Ecto neural progenitor cell (in vitro differentiated cells): ENCODE measurements at places on chromosomes 12 and 14.
A peak's percentile ranks its signal among the peaks of the same experiment; 100 is the strongest.

DNA sequence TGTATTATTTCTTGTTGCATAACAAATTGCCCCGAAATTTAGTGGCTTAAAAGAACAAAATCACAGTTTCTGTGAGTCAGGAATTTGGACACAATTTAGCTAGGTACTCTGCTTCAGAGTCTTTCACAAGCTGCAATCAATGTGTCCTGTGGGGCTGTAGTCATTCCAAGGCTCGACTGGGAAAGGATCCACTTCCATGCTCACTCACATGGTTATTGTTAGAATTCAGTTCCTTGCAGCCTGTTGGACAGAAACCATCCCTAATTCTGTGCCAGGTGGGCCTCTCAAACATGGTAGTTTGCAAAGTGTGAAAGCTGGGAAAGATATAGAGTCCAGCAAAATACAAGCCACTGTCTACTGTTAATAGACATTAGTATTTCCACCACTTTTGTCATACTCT lies 59.7 kb upstream of the ARID2 start:
- no peak for DNase-seq

- DNase-seq, result no peak
Observed at GRCh38 chr14:76195003-76195402, 43.3 kb downstream of the GPATCH2L start.

DNA sequence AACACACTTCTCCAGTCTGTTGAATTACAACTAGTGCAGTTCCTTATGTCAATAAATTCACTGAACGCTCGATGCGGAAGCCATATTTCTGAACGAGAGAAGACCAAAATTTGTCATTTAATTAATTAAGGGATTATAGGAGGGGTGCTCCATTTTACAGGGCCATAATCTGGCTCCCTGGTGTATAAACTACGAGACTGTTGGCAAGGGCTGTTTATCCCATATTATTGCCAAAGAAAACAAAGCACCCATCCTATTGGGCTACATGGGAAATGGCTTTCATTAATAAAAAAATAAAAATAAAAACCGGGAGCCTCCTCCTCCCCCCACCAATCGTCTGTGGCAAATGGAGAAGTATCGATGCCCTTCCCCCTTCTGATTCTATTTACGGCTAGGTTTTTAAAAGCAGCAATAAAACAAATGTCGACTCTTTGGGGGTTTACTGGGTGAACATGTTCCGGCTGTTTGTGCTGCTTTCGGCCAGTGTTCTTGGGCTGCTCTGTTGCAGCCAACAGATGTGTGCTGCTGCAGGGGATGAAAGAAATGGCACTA lies 24.8 kb downstream of the ATF7 start:
- no peak for DNase-seq

DNA sequence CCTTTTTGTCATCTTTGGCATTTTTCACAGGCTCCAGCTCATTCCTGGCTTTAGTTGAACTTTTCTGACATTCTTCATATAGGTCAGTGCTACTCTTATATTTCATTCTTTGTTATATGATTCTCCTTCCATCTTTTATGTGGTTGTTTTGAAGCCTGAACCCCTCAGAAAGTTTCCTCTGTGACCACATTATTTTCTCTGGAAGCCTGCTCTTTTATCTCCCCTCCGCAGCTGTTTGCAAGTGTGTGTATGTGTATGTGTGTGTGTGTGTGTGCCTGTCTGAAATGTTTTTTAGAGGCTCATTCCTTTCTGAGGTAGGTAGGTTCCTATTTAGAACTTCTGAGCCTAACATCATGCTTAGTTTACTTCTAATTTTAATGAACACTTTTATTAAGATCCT lies 47.6 kb downstream of the ANO4 start:
- no peak for DNase-seq

DNA sequence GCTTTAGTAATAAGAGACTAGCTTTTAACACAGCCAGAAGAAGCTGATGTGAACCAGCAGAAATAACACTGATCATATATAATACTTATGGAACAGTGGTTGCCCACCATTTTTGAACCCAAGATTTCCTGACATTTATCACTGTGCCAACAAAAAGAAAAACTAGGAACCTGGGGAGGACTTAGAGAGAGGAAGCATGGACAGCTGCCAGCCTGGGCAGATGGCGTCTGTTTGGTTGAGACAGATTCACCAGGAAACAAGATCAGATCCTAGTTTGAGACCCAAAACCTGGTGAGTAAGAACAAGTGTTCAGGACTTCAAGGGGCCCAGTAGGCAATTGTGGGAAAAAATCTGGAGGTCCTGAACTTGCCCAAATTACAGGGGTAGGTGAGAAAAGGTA lies 95.3 kb downstream of the BICD1 start:
- DNase-seq, result no peak

DNA sequence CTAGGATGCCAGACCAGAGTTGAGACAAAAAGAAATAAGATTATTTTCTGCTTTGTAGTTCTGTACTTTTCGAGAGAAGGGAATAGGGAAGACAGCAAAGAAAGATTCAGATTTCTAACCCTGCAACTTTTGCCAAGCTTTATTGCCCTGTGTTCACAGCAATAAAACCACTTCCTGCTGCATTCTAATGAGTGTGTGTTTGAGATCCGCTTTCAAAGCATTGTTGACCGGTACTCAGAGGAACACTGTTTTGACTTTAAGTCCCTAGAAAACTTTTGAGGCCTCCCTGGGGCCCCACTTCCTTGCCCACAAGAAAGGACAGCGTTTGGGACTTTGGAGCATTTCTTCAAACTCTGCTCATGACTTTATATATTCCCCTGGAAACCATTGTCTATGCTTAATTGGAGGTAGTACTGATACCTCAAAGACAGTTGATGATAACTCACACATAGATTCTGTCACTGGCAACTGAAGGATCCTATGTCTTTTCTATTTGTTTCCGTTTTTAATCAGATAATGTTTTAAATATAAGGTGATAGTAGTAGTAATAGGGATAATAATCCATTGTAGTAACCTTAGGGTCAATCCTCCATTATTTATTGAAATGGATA lies 1.3 kb downstream of the RNASE6 start:
- DNase-seq, result no peak

GRCh38 chr14:68318828-68319227 lies 474.0 kb downstream of the ZFP36L1 start:
- no peak for DNase-seq

- DNase-seq, result peak; percentile 36
Observed at GRCh38 chr12:115672506-115673080, 604.9 kb downstream of the MED13L start.

DNA sequence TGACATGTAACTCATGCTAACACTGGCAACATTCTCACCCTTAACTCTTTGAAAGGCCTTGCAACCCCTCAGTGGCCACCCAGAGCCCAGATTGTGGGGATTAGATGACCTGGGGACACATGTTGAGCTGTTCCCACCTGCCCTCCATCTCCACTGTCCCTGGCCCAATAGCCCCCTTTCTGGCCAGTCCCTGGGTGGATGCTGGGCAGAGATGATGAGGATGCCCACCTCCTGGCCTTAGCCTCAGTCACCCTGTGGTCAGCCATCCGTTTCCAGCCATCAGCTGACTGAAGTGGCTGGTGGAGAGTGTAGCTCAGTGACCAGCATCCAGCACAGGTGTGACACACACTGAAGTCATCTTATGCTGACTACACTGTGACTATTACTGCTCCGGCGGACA lies 4.7 kb downstream of the ANHX start:
- no peak for DNase-seq

GRCh38 chr14:95877633-95878032 lies 1.0 kb downstream of the TUNAR start:
- DNase-seq, result no peak

GRCh38 chr14:33655421-33655820 lies 295.5 kb downstream of the EGLN3 start:
- DNase-seq, result no peak

GRCh38 chr12:64806593-64807460 lies 17.6 kb upstream of the TBC1D30 start:
- no peak for DNase-seq

DNA sequence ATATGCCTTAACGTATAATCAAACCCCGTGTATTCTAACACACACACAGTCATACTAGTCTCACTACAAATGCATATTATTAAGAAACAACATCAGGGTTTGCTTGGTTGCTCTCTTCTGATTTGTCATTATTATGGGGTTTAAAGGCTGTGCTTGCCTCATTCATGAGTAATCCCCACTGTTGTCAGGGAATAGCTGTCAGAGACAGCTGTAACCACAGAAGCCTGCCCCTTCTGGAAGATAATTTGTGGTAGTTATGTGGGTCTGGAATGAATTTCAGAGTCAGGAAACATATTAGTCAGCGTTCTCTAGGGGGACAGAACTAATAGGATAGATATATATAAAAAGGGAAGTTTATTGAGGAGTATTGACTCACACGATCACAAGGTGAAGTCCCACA lies 456.9 kb upstream of the TMEM132C start:
- DNase-seq, result no peak

GRCh38 chr14:103372552-103373304 lies 12.5 kb upstream of the MARK3 start:
- DNase-seq, result no peak

DNA sequence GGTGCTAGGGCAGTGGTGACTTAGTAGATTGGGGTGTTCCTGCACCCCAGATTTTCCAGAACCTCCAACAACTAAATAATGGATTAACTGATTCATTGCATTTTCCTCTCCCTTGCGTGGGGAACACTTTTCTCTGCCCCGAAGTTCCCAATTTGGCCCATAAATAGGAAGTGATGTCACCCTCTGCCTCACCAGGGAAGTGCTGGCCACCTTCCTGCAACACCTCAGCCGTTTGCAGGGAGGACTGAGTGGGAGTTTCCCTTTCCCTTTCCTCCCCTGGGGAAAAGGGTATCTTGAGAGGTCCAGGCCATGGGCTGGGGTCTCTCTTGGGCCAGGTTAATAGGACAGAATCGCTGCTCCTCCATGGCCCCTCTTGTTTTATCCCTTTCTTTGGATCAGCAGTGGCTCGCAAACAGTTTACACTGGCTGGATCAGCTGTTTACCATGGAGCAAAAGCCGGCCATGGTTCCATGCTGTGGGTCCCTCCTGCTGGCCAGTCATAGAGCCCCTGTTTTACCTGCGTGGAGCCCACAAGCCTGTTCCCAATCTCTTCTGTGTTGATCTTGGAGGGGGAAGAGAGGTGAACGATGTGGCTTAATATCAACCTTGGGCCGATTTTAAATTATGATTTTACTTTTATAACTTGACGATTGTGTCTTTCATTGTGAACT lies 91.6 kb upstream of the VRK1 start:
- DNase-seq, result no peak

- no peak for DNase-seq
Observed at GRCh38 chr12:122937622-122938091, 28.6 kb downstream of the ABCB9 start.

DNA sequence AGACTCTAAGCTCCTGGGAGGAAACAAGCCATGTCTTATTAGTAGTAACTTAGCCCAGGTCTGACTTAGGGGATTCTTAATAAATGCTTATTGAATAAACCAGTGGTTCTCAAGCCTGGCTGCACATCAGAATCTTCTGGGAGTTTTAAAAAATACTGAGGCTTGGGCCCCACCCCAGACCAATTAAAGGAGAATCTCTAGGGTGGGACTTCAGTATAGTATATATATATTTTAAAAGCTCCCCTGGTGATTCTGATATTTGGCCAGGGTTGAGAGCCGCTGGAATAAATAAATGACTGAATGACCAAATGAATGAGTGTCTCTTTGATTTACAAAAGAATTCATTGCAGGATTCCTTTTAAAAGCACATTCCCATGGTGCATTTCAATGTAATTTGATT lies 151.5 kb upstream of the GSC start:
- DNase-seq, result no peak

DNA sequence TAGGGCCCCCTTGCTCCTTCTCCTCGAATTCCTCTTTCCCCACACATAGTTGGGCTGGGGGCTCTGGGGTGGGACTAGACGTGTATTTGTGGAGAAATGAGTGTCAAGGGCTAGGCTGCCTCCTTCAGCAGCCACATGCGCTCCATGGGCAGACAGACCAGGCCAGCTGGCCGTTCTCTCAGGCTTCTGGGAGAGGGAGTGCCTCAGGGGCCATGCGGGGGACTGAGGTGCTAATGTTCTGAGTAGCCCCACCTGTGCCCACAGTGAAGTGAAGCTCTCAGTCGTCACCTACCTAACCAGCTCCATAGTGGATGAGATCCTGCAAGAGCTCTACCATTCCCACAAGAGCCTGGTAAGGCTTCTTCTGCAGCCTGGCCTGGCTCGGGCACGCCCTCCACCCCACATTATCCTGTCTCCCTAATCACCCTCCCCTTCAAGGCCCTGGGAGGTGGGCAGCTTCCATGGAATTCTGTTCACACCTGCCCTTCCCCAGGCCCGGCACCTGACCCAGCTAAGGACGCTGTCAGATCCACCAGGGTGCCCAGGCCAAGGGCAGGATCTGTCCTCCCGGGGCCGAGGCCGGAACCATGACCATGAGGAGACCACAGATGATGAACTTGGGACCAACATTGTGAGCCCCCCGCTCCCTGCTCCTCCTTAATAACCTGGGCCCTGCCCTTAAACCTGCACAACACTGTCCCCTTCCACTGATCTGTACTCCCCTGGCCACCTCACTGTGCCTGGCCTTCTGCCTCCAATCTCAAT lies 9.0 kb upstream of the CPNE6 start:
- DNase-seq, result no peak

GRCh38 chr12:122732170-122732569 lies 1.5 kb upstream of the HCAR1 start:
- DNase-seq, result no peak

GRCh38 chr12:49413796-49414195 lies 46.5 kb downstream of the SPATS2 start:
- no peak for DNase-seq

GRCh38 chr12:66251049-66251448 lies 51.2 kb upstream of the HELB start:
- DNase-seq, result no peak

DNA sequence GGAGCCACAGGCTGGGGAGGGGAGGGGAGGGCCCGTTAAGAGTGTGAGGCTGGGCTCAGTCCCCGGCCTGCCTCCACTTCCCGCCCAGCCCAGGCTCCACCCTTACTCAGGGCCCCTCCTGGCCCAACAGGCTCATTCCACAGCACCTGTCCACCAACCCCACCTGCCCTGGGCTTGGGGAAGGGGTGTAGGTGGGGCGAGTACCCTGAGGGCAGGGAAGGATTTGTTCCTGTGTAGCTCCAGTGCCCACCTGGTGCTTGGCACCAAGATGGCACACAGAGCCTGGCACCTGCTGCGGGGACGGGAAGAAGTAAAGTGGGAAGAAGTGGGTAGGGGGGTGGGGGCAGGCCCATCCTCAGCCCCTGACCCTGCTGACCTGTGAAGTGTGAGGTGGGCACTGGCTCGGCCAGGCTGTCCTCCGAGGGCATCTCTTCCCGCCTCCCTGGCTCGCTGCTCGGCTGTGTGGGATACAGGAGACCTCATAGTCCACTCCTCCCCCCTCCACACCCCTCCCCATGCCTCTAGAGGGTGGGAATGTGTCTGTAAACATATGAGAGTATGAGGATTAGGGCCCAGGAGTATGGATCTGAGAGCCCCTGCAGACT lies 35.1 kb downstream of the NCKAP5L start:
- no peak for DNase-seq
